NCI-H345 (cell line): ENCODE measurements at places on chromosomes 2 and 18.

- DNase-seq = peak; percentile 41
Observed at GRCh38 chr18:811892-812375, at the start of gene YES1. TSS of gene YES1 (minus strand) at chr18:812242. CDS start at chr18:756827, 55,415 bp downstream.

DNA sequence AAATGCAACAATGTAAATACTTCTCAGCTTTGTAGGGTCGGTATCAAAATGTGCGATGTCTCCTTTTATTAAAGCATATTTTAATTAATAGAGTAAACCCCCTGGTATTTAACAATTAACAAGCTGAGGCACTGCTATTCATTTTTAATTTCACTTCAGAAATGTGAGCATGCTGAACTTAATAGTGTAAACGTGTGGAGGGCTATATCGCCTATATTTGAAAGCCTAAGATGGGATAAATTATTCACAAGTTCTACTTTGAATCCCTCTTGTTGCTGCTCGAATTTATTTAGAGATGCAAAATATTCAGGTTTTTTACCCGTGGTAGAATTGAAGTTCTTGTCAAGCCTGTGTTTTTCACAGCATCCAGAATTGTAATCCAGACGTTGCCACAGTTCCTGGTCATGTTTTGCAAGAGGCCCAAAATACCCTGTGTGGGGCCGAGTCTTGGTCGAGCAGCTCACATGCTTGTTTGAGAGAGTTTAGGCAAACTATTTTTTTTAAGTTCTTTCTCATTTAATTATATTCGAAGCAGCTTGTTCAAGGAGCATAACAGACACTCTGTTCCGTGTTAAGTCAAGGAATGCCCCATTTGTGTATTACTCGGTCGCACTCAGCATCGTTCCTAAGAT, 2.5 kb downstream of the SALL3 start:
- DNase-seq = peak; percentile 48

DNA sequence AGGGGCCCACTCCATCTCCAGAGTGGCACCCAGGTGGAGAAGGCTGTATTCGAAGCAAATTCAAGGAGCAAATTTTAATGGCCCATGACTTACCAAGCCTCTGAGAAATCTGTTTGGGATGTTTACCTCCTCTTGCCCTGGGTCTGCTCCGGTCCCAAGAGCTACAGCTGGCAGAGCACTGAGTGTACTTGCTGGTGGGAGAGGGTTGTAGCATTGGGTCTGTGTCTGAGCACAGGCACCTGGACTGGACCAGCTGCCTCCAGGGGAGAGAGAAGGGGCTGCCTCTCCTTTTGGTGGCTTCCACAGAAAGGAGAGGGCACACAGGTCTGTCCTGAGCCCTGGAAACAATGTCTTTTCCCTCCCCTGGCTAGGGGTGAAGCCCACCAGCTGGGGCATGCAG, 9.8 kb downstream of the EN1 start:
- no peak for DNase-seq

DNA sequence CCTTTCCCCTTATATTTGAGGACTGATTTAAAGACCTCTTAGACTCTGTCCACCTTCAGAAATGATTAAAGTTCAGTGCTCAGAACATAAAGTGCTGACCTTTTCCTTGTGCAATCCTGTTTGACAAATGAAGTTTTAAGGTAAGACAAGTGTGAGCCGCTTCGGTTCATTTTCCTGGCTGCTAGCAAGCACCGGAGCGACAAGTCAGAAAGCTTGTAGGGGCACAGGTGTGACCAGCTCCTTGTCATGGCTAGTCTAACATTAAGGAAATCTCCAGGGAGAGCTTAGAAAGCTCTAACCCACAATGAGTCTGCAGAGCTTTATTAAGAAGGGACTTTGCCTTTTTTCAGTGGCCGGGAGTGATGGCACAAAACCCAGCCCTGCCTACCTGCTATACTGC, 2.3 kb upstream of the NCKAP5 start:
- DNase-seq = no peak

DNA sequence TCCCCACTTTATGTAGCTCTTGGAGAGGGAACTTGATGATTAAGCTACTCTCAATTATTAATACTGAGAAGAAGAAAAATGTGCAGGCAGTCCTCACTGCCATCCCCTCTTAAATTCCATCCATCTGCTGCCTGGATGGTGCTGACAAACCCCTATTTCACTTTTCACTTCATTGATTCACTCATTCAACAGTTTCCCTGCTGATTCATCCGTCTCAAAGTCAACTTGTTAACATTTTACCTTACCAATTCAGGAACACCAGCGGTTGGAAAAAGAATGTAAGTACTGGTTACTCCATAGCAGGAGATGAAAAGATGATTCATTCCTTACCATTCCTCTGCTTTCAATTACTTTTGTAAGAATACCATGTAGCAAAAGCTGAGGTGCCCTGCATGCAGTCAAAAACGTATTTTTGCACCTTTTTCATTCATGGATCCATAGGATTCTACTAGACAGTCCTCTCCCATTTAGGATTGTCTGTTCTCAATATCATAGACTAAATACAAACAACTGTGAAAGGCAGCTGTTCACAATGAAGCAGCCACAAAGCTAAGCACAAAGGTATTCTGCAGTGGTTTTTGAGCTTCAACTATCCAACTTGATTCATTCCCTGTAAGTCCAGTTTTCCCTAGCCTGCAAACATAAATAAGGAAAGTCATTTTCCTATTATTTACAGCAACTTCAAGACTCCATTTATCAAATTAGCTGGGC, 262.0 kb downstream of the MREG start:
- no peak for DNase-seq

- peak; percentile 56 for DNase-seq
Observed at GRCh38 chr2:128986867-128987268, 668.2 kb upstream of the HS6ST1 start.

DNA sequence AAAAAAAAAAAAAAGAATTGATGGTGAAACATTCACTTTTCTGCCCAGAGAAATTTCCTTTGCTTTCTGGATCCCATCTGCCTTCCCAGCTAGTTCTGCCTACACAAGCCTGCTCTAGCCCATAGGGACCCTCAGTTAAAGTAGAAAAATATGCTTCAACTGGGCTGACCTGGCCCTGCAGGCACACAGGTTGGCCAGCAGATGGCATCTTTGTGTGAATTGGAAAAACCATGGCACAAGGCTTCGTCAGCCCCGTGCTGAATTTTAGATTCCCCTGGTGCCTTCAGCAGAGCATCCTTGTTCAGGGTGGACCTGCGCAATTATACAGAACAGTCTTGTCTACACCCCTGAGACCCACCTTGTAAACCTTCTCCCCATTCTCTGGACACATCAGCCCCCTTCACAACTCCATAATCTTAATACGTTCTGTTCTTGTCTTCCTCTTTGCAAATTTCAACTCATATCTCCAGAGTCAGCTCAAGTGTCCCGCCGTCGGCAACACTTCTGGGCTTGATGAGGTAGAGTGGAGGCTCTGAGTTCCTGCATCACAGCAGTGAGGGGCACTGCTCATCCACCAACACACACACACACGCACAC, 114.5 kb downstream of the INSIG2 start:
- DNase-seq = peak; percentile 10

DNA sequence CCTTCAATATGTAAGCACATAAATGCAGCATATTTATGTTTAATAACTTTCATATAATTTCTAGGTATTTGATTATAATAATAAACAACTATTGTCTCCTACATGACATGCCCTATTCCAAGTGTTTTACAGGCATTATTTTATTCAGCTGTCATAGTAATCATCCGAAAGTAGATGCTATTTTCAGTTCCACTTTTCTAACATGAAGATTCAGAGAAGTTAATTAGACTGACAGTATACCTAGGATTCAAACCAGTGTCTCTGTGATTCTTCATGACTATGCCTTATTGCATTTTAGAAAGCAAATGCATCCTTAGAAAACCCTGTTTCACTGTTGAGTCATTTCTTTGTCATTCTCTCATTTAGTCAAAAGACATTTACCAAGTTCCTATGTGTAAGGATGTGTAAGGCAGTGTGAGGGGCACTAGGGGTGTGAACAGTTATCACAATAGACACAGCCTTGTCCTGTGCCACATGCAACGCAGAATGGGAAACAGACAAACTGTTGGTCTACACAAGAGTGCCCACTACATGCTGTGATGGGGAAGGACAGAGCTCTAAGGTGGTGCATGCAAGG, 79.8 kb downstream of the DTNA start:
- no peak for DNase-seq

DNA sequence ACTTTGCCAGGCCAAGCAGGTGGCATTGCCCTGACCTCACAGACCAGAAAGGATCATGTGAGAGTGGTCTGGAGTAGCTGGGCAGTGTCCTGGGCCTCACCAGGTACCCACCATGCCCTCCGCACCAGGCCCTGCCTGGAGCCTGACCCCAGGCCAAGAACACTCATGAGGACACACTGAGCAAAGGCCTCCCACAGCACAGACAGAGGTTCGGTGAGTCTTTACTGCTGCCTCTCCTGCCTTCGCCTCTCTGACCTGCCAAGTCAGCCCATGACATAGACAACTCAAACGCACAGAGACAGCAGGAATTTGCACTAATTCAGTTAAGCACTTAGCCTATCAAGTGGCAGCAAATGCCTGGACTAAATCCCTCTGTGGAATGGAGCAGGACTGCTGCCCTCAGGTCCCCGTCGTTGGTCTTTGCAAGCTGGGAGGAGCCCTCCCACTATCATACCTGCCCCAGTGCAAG, 62.5 kb downstream of the RHOB start:
- DNase-seq = no peak

DNA sequence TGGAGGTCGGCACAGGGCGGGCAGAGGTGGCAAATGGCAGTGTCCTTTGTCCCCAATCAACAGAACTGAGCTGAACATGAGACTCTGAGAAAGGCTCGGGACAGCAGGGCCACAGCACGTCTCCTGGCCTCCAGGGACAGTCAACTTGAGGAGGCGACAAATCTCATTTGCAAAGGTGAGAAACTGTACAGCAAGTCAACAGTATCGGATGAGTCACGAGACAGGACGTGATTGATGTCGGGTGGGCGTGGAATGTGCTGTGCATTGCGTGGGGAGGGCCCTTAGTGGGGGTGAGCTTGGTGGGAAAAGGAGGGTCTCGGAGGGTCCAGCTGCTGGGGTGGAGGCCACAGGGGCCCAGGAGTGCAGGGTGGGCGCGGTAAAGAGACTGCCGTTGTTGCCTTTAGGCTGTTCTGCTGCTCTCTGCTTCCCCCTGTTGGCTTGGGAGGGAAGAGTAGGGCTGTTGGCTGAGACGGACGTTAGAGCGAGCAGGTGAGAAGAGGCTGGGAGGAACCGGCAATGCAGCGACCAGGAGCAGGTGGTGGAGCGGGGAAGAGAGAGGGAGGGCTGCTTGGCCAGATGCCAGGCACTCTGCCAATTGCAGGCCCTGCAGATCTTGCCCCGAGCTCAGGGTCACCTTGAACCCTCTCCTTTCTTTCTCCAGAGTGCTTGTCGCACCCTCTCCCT, 164.3 kb downstream of the BCL2 start:
- DNase-seq = peak; percentile 95

DNA sequence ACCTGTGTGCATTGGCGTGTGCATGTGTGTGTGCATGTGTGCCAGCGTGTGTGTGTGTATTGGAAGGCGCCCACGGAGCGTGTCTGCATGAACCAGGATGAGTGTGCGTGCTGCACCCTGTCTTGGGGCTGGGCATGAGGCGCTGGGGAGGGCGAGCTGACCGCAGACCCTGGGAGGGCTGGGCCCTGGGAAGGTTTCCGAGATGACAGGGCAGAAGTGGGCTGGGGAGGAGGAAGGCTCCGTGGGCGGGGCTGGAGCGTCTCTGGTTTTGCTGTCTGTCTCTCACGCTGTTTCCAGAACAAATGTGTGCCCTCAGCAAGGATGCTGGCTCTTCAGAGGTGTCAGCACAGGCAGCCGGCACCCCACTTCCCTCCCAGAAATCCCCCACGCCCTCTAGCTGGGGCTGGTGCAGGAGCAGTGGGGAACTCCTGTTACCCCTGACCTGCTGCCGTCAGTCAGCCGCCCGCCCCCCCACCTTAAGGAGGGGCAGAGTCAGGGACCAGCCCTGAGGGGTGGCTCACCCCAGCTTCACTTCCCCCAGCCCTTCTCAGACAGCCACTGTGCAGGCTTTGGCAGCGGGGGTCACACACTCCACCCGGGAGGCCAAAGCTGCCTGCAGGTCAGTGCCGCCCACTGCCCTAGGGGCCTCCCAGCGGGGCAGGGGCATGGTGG, at the start of gene GPR35:
GPR35 (plus strand) TSS at position 531 of the 672 bp plus-strand sequence. CDS start 4,473 bp downstream, outside the sequence.
- DNase-seq = no peak

- no peak for DNase-seq
Observed at GRCh38 chr2:101515477-101515876, 40.6 kb upstream of the RFX8 start.

DNA sequence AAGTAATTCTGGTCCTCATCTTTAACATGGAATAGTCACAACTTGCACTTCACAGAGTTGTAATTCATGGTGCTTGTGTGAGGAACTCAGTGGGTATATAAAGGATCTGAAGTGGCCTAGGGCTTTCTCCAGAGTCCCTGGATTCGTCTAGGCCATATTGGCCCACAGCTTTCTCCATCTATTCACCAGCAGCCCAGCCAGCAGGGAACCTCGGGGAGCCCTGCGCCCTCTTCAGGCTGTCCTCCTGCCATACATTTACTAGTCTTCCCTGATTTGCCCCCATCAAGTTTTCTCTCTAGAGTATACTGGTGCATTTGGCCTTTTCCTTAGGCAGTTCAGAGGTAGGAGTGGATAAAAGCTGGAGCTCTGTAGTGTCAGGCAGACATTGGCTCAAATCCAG, 278.3 kb downstream of the MYCN start:
- no peak for DNase-seq

- DNase-seq = no peak
Observed at GRCh38 chr2:20504174-20504573, 57.3 kb downstream of the RHOB start.

- DNase-seq = no peak
Observed at GRCh38 chr2:241870611-241871537, 1.3 kb downstream of the RTP5 start.

DNA sequence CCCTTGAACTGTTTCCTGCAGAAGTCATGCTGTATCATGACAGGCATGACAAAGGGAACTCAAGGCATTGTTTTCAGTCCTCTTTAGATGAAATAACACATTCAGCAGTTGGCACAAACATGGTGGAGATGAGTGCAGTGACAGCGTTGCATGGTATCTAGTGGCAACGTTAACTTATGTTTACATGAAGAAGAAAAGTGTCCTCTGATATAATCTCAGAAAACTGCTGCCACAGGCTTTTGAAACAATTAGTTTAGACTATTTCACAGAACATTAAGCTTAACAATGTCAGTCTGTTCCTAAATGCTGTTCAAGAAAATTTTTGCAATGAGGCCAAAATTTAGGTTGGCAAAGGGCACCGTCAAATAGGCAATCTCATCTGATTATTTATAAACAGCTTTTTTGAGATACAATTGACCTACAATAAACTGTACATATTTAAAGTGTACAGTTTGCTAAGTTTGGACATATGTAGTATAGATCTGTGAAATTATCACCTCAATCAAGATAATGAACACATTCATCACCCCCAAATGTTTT, 64.7 kb downstream of the LYPD6B start:
- DNase-seq = no peak

- DNase-seq = no peak
Observed at GRCh38 chr2:108571286-108571685, 37.0 kb downstream of the LIMS1 start.
